Caki2 (cell line): ENCODE measurements at places on chromosomes 13 and 19. TPM values are rescaled to one million over a fixed set of nuclear protein-coding genes. Genes with fewer than 3 reads are reported as not detected.

DNA sequence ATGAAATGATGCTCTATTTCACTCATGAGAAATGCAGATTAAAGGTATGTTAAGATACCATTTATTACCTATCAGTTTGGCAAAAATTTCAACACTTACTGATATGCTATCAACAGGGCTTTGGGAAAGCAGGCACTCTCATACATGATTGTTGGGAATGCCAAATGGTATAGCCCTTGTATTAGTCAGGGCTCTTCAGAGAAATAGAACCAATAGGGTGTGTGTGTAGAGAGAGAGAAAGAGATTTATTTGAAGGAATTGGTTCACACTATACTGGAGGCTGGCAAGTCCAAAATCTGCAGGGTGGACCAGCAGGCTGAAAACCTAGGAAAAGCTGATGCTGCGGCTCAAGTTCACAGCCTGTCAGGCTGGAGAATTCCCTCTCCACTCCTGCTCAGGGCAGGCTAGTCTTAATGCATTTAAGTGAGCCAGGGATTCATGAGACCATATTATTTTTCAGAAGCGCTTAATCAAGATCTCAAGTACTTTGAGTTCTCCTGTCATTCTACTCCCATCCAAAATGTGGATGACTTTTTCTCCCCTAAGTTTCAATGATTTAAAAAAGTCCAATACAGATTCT is 72.4 kb downstream of the NHLRC3 start:
- DNase-seq, result no peak

GRCh38 chr13:70714993-70715392 is 606.7 kb upstream of the KLHL1 start:
- no peak for DNase-seq

R3HDM4 gene
- total RNA-seq, result 6.2 and 34.0 TPM in 2 replicates

GFY gene
- total RNA-seq, result not detected in 2 replicates

DNA sequence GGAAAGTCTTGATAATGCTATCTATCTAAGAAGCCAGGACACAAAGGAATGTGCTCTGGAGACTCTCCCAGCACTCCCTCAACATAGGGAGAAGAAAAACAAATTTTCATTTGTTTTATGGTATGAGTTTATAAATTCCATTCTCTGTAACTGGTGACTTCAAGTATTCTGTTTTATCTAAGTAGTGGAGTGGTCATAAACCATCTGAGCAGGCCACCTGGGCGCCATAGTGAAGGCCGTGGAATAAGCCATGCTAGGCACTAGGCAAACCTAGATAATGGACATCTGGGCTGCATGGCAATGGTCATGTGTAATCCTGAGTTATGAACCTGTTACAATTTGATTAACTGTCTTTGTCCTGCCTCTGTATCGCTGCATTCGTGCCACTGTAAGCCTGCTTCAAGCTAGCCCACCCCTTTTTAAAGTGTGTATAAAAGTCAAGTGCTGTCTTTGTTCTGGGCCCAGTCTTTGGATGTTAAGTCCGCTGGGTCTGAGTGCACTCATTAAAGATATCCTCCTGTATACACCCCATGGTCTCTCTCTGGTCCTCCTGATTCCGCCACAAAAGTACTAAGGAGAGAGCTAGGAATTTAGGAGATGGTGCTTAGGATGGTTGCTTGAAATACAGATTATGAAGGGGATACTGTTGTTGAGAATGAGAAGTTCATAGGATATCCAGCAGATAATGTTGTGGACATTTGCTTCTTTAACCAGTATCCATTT is 13.2 kb downstream of the GTF2F2 start:
- DNase-seq, result no peak

GRCh38 chr13:113783200-113783881 is 24.3 kb downstream of the TMEM255B start:
- no peak for DNase-seq

ZNF223 gene
- total RNA-seq, result 3.2 and 17.8 TPM in 2 replicates

OVOL3 gene
- total RNA-seq, result not detected in 2 replicates

PSMC4 gene
- 208 and 244 TPM in 2 replicates for total RNA-seq

ZNF302 gene
- total RNA-seq, result 16.8 and 22.5 TPM in 2 replicates

GRCh38 chr13:26024558-26024957 is 27.3 kb downstream of the SHISA2 start:
- peak; percentile 77 for DNase-seq

GRCh38 chr19:56134654-56134921 is 6.5 kb upstream of the ZNF444 start:
- no peak for DNase-seq
